Foreskin melanocyte (primary cell): ENCODE measurements at places on chromosomes 1 and 21.

DNA sequence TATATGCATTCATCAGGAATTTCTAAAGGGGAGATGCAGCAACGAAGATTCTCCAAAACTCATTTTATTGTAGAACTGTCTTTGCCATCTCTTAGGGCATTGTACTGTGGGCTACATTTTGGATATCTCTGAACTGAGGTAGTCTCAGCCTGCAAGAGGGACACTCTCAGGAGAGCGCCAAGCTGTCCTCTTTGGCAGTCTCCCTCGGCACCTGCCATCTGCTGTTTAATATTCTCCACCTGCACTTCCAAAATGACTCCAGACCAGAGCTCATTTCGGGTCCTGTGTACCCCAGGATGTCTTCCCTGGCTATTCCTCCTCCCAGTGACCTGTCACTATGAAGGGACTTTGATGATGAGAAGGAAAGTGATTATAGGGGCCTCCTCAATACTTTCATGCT, 356.3 kb upstream of the C1orf174 start:
- DNase-seq, result no peak

DNA sequence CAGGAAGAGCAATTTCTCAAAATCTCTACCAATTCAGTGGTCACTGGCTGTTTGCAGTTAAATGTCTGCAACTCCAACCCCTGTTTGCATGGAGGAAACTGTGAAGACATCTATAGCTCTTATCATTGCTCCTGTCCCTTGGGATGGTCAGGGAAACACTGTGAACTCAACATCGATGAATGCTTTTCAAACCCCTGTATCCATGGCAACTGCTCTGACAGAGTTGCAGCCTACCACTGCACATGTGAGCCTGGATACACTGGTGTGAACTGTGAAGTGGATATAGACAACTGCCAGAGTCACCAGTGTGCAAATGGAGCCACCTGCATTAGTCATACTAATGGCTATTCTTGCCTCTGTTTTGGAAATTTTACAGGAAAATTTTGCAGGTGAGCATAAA, 167.2 kb downstream of the CRB1 start:
- DNase-seq, result no peak

GRCh38 chr1:200916681-200917080, 22.0 kb downstream of the INAVA start:
- DNase-seq, result no peak

- DNase-seq, result no peak
Observed at GRCh38 chr1:151347523-151348246, 633 bp upstream of the RFX5 start.

DNA sequence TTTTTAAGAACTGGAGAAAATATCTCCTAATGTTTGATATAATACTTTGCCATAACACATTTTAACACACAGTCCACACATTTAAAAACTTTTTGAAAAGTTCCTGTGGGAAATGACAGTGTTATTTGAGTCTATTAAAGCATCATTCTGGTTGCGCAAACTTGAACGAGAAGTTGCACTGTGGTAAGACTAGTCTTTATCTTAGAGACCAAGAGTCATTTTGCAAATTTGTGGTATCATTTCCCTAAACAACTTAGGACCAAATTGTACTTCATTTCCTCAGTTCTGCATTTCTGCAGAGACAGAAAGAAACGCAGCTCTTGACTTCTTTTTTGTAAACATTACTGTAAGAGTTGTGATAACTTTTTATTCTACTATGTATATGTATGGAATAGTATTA, at the start of gene RGS18:
RGS18 (plus strand) TSS at position 282 of the 400 bp plus-strand sequence. CDS start 176 bp downstream, outside the sequence.
- no peak for DNase-seq

GRCh38 chr1:37037690-37038089, 3.4 kb upstream of the GRIK3 start:
- no peak for DNase-seq

DNA sequence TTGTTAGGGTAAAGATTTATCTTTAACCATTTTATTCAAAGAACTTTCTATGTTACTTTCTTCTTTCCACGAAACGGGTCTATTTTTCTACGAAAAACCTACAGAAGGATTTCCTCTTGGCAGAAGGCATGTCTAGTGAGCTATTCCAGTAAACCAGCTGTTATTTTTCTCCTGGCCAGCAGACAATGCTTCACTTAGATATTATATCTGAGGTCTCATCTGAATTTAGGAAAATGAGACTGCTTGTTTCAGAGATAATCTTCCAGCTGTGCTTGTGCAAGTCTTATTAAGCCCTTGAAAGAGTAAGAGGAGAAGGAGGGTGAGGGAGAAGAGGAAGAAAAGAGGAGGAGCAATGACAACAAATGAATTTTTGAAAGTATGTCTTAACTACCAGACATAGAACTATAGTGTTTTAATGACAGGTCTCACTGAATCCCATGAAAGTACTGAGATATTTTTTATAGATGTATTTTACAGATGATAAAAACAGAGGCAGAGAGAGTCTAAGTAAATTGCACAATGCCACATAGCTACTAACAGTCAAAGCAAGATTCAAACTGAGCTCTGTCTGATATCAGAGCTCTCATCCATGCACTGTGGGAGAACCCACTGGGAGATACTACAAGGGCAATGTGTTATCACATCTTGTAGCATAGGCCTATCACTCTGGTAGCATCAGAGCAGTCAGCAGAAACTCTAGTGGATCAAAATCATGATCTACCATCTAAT, 54.6 kb upstream of the SAMSN1 start:
- no peak for DNase-seq

GRCh38 chr1:226666164-226666506, 72.9 kb downstream of the ITPKB start:
- no peak for DNase-seq

DNA sequence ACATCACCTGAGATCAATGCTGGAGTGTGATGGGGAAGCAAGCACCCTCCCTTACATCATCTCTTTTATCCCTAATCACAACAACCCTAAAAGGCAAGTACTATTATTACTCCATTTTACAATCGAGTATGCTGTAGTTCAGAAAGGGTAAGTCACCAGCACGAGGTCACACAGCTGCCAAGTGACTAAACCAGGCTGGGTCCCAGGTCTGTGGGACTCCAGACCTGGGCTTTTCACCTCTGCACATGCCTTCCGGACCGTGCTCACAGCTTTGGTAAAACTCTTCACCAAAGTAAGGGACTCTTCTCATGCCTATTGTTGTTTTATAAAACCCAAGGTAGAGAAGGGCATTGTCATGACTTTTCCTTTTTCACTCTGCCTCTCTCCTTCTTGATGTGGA, 130.9 kb downstream of the DMRTB1 start:
- no peak for DNase-seq

GRCh38 chr1:19395678-19396192, 83.6 kb downstream of the SLC66A1 start:
- DNase-seq, result no peak

- DNase-seq, result no peak
Observed at GRCh38 chr1:196367838-196368237, 240.4 kb downstream of the KCNT2 start.

GRCh38 chr1:154546264-154547063, 12.0 kb downstream of the UBE2Q1 start:
- peak; percentile 29 for DNase-seq

DNA sequence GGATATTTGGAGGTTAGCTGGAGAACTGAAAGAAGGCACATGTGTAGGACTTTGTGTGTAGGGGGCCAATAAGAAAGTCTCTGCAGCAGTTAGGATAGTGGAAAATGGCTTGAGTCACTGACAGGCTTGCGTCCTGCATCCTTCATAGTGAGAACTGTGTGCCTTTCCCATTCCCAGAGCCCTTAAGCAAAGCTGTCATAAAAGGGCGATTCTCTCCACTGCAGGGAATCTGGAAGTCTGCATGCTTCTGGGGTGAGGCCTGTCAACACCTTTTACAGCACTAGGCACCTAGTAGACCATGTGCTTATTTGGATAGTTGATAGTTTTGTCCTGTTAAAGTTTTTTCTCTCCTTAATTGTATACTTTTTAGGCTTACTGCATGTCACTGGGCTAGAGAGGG, 39.4 kb upstream of the MACF1 start:
- DNase-seq, result no peak

GRCh38 chr1:71228742-71229365, 148.0 kb upstream of the ZRANB2 start:
- no peak for DNase-seq

GRCh38 chr21:39673736-39674135, 61.0 kb downstream of the B3GALT5 start:
- no peak for DNase-seq
